ENCODE measurements at places on chromosomes 13 and 19.

DNA sequence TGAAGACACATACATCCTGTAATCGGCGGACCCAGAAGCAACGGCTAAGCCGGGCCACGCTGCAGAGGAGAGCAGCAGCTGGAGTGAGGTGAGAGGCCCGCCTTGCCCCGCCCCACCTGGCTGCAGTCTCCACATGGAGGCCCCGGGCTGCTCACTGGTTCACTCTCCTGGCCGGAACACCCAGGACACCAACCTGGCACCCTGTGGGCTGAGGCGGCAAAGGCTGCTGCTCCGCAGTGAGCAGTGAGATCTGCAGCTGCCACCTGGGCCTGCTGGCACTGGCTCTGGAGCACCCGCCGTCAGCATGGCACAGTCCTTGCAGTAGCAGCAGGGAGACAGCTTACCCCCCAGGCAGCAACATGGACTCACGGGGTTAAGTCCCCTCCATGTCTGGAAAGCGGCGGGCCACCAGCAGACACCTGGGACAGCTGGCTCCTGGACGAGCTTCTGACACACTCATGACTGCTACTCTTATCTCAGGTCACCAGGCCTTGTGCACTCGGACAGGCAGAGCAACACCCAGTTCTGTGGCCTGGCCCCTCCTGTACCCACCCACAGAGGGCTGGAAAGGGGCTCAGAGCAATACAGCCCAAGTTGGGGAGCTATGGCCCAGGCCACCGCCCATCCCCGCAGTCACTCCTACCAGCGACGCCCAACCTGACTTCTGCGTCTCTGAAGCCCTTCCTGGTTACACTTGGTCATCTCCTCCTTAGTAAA, 13.2 kb upstream of the KPTN start:
- DNase-seq = no peak

- no peak for DNase-seq
Observed at GRCh38 chr13:46170687-46171086, 11.3 kb downstream of the LCP1 start.

- DNase-seq = no peak
Observed at GRCh38 chr13:46178143-46178542, 3.8 kb downstream of the LCP1 start.

- no peak for DNase-seq
Observed at GRCh38 chr19:31263328-31263727, 85.9 kb downstream of the TSHZ3 start.

DNA sequence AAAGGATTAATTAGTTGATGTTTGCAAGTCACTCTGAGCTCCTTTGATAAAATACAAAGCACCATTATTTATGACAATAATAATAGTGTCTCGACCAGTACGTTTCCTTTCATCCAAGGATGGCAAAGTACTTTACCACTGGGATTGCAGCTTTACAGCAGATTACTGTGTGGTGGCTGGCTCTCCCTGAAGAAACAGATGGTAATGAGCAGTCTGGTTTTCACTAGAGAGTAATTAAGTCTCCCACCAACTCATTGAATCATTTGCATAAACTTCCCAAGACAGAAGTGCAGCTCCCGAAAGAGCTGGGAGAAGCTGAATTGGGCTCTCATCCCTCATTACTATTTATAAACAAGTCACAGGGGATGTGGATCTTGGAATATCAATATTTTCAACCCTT, 48.7 kb downstream of the KLF5 start:
- no peak for DNase-seq

DNA sequence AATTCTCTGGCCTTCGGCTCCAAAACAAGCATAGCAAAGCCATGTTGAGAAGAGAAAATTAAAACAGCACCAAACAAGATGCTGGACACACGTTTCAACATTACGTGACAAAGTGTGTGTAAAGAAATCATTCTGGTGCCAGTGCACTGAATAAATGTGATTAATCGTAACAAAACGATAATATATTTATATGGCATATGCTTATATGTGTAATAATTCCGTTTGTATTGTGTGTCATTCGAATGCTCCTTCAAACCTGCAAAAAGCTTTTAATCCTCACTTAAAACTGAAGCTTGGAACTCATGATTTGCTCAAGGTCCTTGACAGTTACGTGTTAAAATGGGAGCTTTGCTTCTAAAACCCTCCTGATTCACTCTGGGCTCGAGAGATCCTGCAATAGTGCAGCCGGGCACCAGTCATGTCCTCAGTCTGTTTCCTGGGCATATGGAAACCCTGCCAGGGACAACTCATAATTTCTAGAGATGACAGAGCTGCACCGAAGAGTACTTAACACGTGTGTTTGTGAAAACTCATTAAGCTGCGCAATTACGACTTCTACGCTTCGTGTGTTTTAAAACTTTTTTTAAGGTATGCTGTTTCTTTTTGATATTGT, 731 bp upstream of the AKAP8L start:
- no peak for DNase-seq

- DNase-seq = no peak
Observed at GRCh38 chr13:98651744-98652143, 74.8 kb upstream of the STK24 start.

DNA sequence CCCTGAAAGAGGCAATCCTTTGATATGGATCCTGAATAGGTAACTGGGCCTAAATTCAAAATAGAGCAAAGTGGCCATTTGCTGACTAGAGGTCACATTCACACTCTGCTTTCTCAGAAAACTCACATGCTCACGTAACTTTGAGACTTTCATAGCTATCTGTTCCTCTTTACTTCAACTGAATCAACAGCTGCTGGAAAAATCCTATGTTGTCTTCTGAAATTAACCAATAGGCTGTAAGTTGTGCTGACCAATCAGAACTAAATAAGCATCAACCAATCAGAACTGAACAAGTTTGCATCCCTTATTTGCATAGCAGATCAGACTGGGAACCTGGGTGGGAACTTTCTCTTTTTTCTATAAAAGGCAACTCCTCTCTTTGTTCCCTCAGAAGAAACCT, 24.0 kb upstream of the TBC1D4 start:
- DNase-seq = no peak

Measured in renal pelvis (tissue), 12 donors.